ENCODE measurements at places on chromosomes 1 and 21.

DNA sequence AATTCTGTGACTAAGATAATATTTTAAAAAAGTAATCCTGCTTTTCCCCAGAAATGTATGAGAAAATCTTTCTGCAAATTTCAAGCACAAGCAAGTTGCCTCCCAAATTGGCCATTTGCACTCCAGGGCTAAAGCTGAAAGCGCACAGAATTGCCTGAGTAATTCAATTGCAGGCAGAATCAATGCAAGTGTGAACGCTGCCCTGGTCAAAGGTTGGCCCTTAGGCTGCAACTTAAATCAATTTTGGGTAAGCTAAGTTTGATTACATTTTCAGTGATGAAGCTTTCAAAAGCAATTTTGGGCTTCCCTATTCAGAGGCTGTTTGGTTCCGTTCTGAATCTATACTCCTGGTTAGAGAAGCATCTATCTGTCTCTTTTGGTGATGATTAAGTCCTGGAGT, 501.8 kb upstream of the ZRANB2 start:
- DNase-seq: no peak

- DNase-seq: no peak
Observed at GRCh38 chr21:29098156-29098555, 24.7 kb upstream of the CCT8 start.

DNA sequence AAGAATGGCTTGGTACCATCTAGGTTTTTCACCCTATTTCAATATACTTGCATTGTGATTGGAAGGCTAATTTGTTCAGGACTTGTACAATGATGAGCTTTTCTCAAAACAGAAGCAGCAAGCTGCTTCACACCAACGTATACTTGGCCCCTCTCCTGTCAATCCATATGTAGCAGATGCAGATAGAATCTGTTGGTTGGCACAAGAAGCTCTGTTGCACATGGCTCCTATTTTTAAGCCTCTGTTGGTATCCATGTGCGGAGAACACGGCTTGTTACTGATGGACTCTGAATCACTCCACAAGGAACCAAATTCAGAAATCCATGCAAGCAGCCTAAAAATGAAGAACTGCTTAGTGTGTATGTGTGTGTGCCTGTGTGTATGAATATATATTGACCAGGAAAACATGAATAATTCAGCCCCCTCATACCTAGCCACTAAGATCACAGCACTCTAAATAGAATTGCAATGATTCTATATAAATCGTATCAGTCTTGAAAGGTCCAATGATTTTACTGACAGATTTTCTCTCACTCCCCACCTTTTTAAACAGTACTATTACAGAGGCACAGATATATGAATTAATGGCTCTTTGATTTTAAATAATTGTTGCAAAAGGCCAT, 258.4 kb upstream of the DPYD start:
- DNase-seq: no peak

- peak; percentile 95 for DNase-seq
Observed at GRCh38 chr21:35840197-35840799, 220.0 kb downstream of the SETD4 start.

DNA sequence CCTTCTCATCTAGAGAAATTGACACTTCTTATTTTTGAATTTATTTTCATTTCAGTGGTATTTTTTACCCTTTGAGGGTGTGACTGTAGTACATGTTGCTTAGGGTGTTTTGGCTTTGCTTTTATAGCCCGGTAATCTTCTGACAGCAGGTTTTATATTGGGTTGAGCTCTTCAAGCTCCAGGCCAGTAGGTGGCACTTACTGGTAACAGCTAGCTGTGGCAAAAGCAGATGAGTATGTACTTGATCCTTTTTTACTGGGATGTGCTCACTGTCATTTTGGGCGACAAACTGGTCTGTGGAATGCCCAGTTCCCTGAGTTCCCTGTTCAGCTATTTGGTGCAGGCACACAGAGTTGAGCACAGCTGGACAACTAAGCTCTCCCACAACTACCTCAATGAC, 916.2 kb upstream of the B3GALT2 start:
- peak; percentile 30 for DNase-seq

DNA sequence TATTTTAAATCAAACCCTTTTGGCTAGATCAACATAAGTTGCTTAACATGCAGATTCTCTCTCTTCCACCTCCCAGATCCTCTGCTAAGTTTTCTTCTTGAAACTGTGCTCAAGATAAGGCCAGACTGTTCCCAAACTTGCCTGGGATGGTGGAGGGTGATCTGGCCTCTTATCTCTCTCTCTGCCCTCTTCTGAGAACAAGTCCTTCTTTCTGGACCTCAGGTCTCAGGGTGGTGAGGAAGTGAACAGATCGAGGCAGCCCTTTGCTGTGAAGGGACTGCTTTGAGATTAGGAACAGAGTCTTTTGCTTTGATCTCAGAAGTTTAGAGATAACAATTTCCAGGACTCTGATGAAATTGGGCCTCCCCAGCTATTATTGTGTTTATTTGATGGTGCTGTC, 70.7 kb downstream of the HUNK start:
- DNase-seq: no peak

DNA sequence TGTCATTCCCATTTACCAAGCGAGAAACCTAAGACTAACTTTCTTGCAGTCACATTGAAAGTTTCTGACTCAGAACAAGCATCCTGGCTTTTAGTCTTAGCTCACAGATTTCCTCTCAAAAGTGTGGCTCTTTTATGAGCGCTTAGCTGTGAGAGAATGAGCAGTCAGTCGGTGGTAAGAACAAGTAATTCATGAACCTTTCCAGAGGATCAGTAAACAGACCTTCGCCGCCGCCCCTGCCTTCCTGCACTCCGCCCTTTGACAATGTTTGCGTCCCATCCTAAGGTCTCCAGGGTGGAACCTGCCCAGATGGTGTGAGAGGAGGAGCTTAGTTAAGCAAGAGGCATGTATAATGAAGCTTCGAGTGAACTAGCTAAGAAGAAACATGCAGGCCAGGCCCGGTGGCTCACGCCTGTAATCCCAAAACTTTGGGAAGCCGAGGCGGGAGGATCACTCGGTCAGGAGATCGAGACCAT, 142.4 kb downstream of the GLUL start:
- no peak for DNase-seq

GRCh38 chr1:156822680-156823079, 6.0 kb upstream of the SH2D2A start:
- DNase-seq: no peak

- DNase-seq: no peak
Observed at GRCh38 chr1:27001570-27002360, 8.3 kb downstream of the TRNP1 start.

DNA sequence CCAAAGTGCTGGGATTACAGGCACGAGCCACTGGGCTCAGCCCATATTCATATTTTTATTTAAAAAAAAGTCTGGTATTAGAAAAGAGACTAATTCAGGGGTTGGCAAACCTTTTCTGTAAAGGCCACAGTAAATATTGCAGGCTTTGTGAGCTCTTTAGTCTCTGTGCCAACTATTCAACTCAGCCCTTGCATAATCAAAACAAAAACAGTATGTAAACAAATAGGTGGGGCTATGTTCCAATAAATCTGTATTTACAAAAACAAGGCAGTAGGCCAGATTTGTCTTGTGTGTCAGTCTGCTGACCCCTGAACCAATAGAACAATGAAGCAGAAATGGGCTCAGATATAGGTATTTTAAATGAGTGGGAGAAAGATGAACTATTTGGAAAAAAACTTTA, 49.3 kb downstream of the CDC42BPA start:
- DNase-seq: peak; percentile 43

DNA sequence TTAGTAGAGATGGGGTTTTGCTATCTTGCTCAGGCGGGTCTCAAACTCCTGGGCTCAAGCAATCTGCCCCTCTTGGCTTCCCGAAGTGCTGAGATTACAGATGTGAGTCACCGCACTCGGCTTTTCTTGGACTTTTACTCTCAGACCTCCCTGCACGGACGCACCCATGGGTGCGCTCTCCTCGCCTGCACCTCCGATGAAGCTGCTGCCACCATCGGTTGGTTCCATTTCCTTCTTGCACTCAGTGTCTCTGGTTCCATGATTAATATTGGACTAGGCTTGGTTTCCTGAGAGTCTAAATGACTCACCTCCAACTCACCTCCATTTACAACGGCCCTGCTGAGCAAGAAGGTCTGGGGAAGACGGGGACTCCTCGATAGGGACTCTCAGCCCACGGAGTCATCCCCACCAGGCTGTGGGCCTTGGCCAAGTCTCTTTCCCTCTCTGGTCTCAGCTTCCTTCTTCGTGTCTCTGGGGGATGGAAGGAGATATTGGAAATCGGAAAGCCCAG, 6.7 kb upstream of the TNFRSF8 start:
- DNase-seq: no peak

- DNase-seq: no peak
Observed at GRCh38 chr1:91877574-91878208, 8.3 kb downstream of the TGFBR3 start.

DNA sequence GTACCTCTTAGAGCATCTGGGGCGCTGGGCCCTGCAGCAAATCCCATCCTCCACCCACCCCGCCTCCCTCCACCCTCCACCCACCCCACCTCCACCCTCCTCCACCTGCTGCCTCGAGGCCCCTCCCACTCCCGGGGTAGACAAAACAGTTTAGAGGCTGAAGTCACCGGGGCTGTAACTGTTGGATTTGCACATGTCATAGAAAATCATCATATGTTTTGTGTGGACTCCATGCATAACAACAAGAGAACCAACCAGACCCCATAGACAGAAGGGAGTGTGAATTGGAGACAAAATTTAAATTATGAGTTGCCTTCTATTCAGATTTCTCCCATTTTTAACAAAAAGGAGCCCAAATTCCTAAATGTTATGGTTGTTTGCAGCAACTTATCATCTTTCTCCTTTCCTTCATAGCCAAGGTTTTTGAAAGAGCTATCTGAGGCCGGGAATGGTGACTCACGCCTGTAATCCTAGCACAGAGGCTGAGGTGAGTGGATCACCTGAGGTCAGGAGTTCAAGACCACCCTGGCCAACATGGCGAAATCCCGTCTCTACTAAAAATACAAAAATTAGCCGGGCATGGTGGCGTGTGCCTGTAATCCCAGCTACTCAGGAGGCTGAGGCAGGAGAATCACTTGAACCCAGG, 28.2 kb upstream of the LGALS8 start:
- DNase-seq: no peak

DNA sequence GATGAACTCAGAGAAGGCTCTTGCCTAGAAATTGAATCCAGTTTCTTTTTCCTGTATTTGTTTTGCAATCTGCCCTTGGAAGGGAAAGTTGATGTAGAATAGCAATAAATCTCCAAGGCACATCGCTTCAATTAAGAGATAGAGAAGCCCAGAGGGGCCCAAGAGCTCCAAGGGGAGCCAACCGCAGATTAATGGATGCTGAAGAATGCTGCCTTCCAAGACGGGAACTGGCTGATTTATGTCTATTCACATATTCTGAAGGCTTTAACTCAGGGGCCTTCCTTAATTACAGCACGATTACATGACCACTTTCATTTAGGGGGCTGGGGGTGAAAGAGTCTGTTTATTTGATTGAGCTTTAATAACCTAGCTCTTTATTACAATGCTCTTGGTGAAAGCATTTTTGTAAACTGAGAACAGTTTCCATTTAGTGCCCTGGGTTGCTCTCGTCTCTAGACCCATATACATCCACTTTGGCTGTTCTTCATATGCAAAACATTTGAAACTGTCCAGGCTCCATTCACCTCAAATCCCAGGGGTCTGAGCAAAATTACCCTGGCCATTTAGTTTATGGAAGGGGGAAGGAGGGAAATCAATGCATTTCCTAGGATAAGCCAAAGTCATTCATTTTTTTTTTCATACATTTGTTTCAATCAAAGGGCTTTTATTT, 87.4 kb upstream of the CLDN14 start:
- DNase-seq: no peak

DNA sequence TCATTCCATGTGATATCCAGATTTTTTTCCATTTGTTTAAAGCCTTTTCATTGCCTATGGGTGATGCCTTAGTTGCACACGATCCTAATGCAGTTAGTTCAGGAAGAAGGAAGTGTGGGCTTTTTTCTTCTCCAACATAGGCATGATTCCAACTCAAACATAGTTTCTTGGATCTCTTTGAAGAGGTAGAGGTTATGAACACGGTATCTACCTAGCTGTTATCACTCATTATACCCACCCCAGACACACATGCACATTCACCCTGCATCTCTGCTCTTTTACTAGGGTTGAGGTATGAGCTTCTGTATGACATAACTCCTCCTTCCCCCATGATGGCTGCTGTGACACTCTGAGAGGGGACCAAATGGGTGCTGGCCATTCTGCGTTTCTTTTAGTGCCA, 122.1 kb upstream of the ZNF648 start:
- no peak for DNase-seq

Measured in choroid plexus epithelial cell (primary cell).